ENCODE measurements at places on chromosomes 4 and X.
A peak's percentile ranks its signal among the peaks of the same experiment; 100 is the strongest.

- DNase-seq = no peak
Measured at GRCh38 chr4:2400841-2401609, 17.4 kb downstream of the ZFYVE28 start.

- no peak for DNase-seq
Measured at GRCh38 chrX:120336899-120337298, 25.0 kb upstream of the ATP1B4 start.

DNA sequence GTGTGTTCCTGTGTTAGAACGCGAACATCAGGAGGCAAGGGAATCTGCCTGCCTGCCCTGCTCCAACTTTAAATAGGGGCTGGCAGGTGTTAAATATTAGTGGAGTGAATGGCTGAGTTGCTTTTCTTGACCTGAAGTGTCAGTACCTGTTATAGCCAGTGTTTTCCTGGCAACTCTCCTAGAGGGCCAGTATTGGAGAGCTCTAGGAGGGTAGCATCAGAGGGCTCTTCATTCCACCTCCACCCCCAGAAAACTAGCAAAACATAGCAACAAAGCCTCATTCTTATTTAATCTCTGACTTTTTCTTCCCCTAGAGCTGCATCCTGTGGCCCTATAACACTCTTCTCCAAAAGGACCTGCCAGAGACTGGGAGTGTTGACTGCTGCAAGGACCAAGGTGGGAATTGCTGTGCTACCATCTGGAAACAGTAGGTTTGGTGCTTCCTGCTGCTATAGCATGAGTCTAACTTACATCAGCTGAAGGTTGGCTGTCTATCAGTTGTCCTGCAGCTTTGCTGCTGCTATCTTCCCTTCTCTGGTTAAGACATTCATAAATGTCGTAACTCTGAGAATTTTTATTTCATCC is 33.5 kb downstream of the SGMS2 start:
- no peak for DNase-seq

- no peak for DNase-seq
Measured at GRCh38 chrX:3501833-3502535, 155.5 kb upstream of the MXRA5 start.

DNA sequence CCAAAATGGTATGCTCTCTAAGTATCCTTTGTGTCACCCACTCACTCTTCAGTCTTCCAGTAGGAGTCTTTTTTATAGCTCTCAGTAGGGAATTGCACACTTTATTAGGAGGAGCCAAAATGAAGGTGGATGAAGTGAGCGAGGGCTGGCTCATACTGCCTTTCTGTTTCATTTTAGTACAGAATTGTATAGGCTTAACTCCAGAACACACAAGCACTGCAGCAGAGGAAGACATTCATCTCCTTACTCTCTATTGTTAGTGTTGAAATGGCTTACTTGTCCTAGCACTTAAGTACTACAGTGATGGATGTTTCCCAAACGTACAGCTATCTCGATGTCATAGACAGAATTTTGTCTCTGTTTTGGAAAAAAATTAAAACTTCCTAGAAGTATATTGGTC is 327.3 kb upstream of the ATOH1 start:
- peak; percentile 11 for DNase-seq

DNA sequence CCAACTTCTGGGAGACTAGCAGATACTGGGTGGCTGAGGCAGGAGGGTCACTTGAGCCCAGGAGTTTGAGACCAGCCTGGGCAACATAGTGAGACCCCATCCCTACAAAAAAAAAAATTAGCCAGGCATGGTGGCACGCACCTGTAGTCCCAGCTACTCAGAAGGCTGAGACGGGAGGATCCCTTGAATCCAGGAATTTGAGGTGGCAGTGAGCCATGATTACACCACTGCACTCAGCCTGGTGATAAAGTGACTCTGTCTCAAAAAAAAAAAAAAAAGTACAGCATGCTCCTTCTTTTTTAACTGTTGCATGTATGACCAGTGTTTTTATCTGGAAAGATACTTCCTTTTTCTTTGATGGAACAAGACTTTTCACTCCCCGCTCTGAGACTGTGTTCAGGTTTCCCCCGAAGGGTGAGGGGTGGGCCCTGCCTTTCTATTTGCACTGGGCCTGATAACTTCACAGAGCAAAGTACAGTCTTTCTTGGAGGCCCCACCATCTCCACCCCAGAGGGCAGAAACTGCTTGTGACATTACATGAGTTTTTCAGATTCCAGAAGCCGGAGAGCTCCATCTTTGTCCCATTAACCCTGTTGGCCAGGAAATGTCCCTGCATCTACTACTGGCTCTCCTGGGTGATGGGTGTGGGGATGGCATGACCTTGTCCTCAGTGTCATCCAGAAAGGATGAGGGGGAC is 35.2 kb downstream of the NYX start:
- DNase-seq = no peak

DNA sequence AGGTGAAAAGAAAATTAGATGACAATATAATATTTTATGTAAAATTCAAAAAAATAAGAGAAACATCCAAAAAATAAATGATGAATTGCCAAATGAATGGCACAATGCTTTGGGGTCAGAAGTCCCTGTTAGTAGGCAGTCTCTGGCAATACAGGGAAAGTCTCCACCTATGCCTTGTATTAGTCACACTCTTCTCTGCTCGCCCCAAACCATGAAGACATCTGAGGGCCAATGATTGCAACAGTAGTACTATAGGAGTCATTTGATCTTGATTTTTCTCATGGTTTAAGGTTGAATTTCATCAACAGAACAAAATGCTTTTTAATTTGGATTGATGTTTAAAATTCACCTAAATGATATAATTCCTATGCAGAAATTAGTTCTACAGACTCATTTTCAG is 3.9 kb upstream of the PRSS12 start:
- no peak for DNase-seq

GRCh38 chr4:184503869-184504300 is 29.5 kb upstream of the IRF2 start:
- peak; percentile 7 for DNase-seq

DNA sequence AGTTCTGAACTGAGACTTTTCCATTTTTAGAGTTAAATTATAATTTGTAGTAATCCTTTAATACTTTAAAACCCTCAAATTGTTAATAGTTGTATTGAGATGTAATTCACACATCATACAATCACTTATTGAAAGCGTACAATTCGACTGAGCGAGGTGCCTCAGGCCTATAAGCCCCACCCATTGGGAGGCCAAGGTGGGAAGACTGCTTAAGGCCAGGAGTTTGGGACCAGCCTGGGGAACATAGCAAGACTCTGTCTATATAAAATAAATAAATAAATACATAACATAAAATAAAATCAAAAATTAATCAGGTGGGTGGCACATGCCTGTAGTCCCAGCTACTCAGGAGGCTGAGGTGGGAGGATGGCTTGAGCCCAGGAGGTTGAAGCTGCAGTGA is 70.3 kb downstream of the RWDD4 start:
- DNase-seq = no peak

DNA sequence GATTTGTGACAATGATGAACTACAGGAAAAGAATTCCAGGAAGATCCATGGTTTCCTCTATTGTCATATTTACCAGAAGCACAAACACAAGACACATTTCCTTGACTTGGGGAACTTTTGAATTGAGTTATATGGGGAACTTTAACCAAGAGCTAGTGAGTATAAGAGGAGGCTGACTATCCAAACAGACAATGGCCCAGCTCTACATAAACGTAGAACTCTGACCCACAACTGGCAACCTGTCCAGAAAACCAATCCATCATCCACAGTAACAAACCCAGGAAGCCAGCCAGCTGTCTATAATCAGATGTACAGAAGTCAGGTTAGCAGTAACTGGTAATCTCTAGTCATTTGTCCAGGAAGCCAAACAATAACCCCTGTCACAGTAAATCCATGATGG is 167.0 kb upstream of the CPEB2 start:
- DNase-seq = no peak

DNA sequence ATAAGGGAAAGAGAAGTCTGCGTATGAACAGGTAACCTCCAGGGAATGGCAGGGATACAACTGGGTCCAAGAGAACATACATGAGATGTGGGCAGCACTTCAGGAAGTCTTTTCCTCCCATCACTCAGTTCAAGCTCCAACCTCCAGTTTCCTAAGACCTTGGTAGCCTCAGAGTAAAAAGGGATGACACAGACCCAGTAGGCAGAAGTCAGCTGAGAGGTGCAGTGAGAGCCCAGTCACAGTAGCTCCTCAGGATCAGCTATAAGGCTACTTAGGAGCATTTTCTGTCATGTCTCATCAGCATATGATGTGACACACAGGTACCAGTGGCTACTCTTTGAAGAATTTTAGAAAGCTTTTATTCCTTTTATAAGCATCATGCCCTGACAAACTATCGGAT is 12.5 kb upstream of the STS start:
- DNase-seq = no peak

GRCh38 chr4:72006586-72006985 is 25.2 kb upstream of the NPFFR2 start:
- no peak for DNase-seq

GRCh38 chrX:145826466-145826865 is 8.8 kb downstream of the SLITRK2 start:
- DNase-seq = no peak

DNA sequence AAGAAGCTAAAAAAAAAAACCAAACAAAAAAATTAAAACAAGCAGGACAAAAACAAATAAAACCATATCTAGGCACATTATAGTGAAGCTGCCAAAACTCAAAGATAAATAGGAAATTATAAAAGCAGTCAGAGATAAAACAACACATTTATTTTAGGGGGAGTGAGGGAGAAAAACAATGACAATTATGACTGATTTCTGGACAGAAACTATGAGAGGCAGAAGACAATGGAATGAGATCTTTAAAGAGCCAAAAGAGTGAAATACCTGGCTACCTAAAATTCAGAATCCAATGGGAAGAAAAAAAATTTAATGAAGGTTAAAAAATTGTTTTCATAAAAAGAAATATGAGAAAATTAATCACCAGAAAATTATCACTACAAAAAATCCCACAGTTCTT is 33.4 kb downstream of the C4orf50 start:
- DNase-seq = no peak

GRCh38 chrX:47221756-47222155 is 3.3 kb downstream of the CDK16 start:
- no peak for DNase-seq

GRCh38 chrX:149829751-149830191 is 48.0 kb downstream of the MAGEA9 start:
- DNase-seq = no peak

DNA sequence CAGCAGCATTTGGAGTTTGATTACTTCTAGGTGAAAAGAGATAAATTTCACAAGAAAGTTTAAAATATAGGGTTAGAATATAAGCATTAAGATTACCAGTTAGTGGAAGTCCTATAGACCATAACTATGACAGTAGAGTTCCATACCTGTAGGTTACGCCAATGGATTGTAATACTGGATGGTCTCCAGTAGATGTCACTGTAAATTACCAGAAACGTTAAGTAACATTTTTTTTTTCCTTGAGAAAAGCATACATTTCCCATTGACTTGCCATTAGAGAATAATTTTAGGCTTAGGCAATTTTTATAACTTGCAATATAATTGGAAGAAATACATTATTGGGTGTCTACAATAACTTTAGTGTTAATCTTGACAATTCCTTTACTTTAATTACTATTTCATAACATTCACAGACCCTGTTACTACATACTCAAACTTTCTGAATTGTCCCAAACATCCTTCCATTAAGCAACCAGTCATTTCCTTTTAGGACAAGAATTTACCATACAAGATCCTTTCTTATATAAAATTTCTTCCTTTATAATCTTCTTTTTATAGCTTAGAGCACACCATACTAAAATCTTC is 304.1 kb upstream of the TECRL start:
- DNase-seq = peak; percentile 20

DNA sequence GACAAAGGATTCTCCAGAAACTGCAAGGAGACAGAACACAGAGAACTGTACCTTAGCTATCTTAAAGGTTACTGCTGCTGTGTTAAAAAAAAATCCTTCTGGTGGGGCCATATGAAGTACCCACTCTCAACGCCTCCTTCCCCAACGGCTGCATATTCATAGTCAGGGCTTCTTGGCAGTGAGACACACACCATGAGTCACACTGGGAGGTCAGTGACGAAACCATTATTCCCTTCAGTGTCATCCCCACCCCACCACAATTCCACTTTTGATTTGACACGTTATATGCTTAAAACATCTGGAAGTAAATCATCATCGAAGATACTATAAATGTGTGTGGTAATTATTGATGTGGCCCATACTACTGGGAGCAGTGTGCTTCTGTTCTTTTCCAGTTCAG is 271.5 kb downstream of the LDB2 start:
- DNase-seq = peak; percentile 68

DNA sequence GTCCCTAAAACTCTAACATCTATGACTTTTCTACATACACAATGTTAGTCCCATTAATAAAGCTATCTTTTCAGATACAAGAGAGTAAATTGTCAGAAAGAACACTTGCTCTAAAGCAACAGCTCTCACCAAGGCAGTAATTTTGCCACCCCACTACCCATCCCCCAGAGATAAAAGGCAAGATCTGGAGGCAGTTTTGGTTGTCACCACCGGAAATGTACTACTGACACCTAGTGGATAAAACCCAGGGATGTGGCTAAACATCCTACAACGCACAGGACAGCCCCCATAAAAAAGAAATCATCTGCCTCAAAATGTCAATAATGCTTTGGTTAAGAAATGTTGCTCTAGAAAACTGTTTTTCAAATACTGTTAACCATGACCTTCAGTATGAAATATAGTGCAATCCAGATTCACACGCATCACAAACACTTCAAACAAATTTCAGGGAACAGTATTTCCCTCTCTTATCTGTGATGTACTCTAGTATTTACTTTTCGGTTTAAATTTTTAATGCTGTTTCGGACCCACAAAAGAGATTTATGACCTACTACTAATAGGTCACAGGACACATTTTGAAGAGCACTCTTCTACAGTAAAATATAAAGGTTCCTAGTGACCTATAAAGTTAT is 5.1 kb downstream of the FBXL5 start:
- DNase-seq = peak; percentile 87

GRCh38 chrX:154308108-154308946 is 12.7 kb downstream of the TKTL1 start:
- peak; percentile 69 for DNase-seq

GRCh38 chr4:101355767-101356702 is 8.7 kb upstream of the PPP3CA start:
- no peak for DNase-seq

DNA sequence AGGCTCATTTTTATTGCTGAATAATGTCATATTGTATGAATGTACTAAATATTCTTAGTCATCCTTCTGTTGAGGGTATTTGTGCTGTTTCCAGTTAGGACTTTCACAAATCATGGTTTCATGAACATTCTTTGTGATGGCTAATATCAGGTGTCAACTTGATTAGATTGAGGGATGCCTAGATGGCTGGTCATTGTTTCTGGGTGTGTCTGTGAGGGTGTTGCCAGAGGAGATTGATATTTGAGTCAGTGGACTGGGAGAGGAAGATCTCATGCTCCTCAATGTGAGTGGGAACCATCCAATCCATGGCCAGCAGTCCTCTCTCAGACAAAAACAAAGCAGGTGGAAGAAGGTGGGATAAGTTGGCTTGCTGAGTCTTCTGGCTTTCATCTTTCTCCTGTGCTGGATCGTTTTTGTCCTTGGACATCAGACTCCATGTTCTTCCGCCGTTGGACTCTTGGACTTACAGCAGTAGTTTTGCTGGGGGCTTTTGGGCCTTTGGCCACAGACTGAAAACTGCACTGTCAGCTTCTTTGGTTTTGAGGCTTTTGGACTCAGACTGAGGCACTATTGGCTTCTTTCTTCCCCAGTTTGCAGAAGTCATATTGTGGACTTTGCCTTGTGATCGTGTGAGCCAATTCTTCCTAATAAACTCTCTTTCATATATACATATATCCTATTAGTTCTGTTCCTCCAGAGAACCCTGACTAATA is 11.9 kb upstream of the HS3ST1 start:
- DNase-seq = no peak

All from A673 (cell line).